ENCODE measurements at places on chromosomes 3 and 15.

DNA sequence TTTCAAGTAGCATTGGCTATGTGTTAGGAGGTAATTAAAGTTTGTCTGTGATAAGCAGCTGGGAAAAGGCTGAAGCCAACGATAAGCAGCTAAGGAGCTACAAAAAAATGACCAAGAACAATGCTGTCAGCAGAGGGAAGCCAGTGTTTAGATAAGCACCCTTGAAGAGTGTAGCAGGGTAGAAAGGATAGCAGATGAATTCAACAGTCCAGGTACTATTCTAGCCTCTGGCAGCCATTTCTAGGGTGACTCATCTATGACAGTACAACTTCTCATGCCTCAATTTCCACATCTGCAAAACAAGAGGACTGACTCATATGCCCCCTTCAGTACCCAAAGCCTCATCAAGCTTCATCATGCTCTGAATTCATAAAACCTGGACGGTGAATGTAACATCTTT lies 617.6 kb upstream of the UBE2E2 start:
- DNase-seq, result no peak

DNA sequence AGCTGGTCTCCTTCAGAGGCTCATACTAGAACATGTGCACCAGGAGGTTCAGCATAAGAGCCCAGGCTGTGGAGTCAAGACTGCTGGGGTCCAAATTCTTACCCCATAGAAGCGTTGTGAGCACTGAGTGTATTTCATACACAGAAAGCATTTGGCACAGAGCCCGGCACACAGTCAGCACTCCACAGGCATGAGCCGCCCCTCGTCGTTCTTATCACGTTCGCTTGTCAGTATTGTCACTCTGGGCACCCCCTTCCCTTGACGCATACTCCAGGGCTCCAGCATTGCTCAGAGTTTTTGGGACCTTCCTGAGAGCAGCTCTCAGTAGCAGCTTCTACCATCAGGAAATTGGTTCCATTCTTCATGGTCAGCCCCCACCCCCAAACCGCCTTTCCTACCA lies 25.2 kb downstream of the CORO2B start:
- no peak for DNase-seq

- no peak for DNase-seq
Measured at GRCh38 chr3:187753516-187753915, 8.2 kb upstream of the BCL6 start.

GRCh38 chr15:42058791-42059190 lies 35.6 kb downstream of the PLA2G4D start:
- DNase-seq, result no peak

DNA sequence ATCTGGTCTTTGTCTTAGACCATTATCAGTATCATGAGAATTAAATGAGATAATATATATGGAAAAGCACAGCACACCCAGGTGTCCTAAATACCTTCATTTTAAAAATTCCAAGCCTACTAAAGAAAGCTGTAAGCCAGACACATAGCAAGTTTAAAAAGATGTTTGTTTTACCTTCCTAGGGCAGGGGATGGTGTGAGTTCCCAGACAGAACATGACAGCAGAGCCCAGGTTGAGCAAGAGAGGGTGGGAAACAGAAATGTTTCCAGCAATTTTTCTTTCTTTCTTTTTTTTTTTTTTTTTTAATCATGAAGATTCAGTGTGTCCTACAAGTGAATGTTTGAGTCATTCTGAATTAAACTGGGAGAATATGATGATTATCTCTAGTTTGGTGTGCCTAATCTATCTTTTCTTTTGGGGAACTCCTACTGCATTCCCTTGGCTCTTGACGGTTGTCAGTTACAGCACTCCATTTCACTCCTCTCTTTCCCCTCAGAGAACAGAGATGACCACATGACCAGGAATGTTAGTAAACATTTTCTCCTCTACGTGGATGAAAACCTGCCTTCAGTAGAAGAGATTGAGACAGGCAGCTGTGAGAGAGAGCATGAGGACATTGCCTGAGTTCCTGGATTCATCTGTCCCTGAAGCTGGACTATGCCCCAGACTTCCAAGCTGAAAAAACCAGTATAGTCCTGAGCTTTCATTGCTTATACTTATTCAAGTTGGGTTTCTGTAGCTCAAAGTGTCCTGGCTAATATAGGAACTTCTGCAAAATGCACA lies 54.5 kb upstream of the ARL14 start:
- DNase-seq, result no peak

DNA sequence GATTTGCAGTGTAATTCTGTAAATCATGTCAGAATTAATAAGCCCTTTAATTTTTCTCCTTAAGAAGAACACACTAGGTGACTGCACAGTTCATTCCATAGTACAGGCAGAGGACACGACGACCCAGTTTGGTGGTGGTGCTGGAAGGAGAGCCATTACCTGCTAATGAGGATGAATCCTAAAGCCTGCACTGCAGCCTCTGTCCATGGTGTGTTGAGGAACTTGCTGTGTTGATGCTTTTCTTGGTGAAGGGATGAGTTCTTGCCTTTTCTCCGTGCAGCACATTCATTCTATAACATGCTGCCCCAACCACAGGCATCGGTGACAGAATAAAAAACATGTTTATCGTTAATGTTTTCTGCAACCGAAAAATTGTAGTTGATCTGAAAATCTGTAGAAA lies 89.6 kb upstream of the VEPH1 start:
- no peak for DNase-seq

DNA sequence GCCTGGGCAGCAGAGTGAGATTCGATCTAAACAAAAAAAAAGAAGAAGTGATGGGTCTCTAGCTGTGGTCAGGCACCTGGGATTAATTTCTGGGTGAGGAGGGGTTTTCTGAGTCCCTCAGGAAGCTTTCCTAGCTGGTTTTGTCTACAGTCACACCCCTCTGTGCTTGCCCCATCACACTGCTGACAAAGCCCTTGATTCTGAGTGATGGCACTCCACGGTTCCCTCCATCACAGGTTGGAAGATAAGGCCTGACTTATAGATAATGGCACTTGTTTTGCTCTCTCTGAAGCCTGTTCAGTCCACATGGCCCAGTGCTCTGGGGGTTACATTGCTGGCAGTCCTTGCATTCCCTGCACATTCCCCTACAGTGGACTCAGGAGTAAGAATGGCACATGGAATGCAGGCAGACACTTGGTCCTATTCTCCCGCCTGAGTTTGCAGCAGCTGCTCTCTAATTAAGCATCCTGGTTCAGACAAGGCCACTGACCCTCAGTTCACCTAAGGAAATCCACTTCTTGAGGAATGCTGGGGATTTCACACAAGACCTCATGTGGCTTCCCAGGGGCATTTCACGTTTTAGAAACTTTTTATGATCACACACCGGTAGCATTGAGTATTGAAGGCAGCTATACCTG lies 81.0 kb upstream of the NMNAT3 start:
- no peak for DNase-seq

DNA sequence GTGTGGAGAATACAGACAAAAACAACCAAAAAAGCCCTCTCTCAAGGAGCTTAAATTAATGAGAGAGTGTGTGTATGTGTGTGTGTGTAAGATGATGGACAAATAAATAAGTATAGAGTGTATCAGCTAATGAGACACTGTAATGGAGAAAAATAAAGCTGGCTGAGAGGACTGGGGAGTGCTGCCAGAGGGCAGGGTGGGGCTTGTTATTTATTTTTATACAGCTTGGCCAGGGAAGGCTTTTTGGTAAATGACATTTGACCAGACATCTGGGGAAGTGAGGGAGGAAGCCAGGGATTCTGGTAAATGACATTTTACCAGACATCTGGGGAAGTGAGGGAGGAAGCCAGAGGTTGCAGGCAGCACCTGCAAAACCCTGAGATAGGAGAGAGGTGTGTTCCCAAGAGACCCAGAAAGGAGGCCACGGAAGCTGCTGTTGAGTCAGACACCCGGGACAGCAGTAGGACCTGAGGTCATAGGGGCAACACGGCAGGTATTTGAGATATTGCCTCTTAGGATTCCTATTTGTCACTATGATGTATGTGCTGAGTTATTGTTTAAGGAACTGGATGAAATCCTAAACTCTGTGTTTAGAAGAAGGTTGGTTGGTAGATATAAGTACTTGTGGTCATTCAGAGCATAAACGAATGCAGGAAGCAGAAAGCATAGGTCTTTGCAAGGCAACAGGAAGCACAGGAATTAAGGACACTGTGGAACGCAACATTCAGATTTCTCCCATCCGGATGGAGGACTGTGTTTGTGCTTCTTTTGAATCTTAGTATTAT lies 2.7 kb downstream of the SV2B start:
- DNase-seq, result no peak

DNA sequence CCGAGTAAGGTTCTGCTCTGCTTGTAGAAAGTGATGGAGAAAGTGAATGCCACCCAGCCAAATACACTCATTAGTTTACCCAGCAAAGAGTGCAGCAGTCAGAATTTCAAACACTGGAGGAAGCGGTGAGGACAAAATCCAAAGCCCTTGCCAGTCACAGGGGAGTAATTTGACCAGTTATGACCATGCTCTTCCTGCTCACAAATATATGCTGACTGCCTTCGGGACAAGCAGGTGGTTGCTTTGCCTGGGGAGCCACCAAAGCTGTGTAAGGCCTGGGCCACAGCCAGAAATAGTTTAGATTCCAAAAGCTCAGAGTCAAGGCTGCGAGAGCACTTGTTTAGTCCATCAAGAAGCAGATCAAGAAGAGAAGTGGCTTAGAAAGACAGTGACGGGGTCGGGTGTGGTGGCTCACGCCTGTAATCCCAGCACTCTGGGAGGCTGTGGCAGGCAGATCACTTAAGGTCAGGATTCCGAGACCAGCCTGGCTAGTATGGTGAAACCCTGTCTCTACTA lies 51.0 kb upstream of the ATP13A3 start:
- DNase-seq, result no peak

GRCh38 chr15:83850015-83850414 lies 196.1 kb downstream of the ADAMTSL3 start:
- no peak for DNase-seq

- no peak for DNase-seq
Measured at GRCh38 chr15:77342807-77343206, 77.1 kb downstream of the PEAK1 start.

- no peak for DNase-seq
Measured at GRCh38 chr3:16101295-16102186, 72.9 kb upstream of the GALNT15 start.

DNA sequence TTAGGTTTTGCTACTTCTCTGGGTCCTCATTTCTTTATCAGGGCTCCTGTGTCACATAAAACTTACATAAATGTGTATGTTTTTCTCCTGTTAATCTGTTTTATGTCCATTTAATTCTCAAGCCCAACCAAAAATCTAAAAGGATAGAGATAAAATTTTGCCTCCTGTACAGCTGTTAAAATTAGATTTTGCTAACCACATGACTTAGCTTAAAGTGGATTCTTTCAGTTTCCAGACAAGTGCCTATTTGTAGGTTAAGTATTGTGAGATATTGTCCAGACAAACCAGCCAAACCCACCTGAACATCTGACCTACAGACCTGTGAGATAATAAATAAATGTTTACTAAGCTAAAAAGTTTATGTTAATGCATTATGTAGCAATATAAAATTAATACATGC lies 465.5 kb downstream of the SI start:
- no peak for DNase-seq

Data from SIG-M5 (cell line).